ENCODE measurements at places on chromosomes 11 and 22.

DNA sequence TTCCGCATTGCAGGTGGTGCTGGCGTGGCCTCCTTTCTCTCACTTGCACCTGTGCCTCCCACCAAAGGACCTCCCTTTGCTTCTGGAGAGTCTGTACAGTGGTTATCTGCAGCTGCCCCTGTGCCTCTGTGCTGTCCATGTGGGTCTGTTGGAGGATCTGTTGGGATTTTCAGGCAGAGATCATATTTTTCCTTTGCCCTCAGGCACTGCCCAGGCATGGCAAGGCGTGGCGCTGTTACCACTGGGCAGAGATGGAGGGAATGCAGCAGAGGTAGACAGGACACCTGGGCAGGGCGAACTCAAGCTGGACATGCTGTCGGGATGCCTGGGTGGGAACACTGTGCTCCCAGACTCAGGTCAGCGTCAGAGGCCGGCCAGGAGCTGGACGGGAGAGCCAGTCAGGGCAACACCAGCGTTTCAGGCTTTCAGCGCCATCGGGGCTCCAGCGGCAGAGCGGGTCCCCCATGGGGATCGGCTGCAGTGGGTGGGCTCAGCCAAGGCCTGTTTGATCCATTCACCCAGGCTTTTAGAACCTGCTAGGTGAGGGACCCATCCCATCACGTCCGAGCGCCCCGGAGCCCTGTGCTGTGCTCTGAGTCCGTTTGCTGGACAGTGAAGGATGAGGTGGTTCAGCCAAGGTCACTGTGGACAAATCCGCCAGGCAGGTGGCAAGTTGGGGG lies 718.9 kb downstream of the BRD1 start:
- peaks cover 12% of the 10 kb centered on the region for H3K27me3 ChIP-seq
- DNase-seq = no peak
- no peak overlapping the region for H3K27ac ChIP-seq
- H3K4me1 ChIP-seq = no peaks in the 10 kb centered on the region

GRCh38 chr11:3178349-3178748 lies 13.2 kb upstream of the OSBPL5 start:
- no peak overlapping the region for H3K27ac ChIP-seq
- no peak overlapping the region for H3K4me3 ChIP-seq
- H3K36me3 ChIP-seq = peaks cover 1% of the 10 kb centered on the region
- peaks cover 6% of the 10 kb centered on the region for H3K27me3 ChIP-seq

- peaks cover 74% of the 10 kb centered on the region for H3K27me3 ChIP-seq
- no peak for DNase-seq
- no peak overlapping the region for H3K4me3 ChIP-seq
- H3K36me3 ChIP-seq = peaks cover 7% of the 10 kb centered on the region
- H3K4me1 ChIP-seq = no peaks in the 10 kb centered on the region
Measured at GRCh38 chr22:49737101-49737551, 90.5 kb downstream of the BRD1 start.

GRCh38 chr22:23773483-23774113 lies 949 bp downstream of the MMP11 start:
- H3K4me1 ChIP-seq = peaks cover 32% of the 10 kb centered on the region
- DNase-seq = no peak
- no peaks in the 10 kb centered on the region for H3K27me3 ChIP-seq
- H3K36me3 ChIP-seq = no peaks in the 10 kb centered on the region

- no peaks in the 10 kb centered on the region for H3K36me3 ChIP-seq
- DNase-seq = peak; percentile 39
- peak overlapping the region; percentile 42 for H3K27ac ChIP-seq
- H3K4me1 ChIP-seq = peaks cover 47% of the 10 kb centered on the region
- H3K4me3 ChIP-seq = no peak overlapping the region
Measured at GRCh38 chr11:45105233-45105983, 41.0 kb upstream of the PRDM11 start.

DNA sequence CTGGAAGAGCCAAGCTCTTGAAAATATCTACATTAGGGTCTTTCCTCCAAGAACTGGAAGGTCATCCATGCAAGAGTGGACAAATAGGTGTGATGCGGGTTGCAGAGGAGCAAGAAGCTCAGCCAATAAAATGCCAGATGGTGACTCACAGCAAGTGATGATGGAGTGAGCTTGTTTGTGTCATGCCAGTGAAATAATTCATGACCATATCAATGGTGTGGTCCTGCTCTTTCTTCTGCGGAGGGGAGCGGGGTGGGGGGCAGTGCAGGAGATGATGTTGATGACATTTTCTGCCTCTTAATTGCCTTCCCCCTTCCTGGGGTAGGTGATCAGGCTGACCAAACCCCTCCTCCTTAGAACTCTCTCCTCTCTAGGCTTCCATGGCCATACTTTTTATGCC lies 118.5 kb upstream of the TIMP3 start:
- H3K4me1 ChIP-seq = no peaks in the 10 kb centered on the region
- H3K4me3 ChIP-seq = no peak overlapping the region
- peaks cover 28% of the 10 kb centered on the region for H3K27me3 ChIP-seq
- no peak overlapping the region for H3K27ac ChIP-seq
- DNase-seq = no peak
- no peaks in the 10 kb centered on the region for H3K36me3 ChIP-seq

DNA sequence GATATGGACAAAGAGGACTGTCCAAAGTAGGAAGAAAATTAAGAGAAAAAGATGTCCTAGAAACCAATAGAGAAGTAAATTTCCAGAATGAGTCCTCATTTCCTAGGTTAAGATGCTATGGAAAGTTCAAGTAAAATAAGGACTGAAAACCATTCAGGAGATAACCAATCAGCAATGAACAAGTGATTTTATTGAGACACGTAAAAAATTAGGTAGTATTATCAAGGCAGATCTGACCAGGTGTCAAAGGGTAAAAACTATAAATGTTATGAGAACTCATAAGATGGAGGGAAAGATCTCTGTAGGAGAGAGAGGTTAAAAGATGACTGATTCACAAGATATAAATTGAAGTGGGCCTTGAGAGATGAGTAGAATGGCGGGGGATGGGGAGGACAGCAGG lies 50.2 kb downstream of the SPATA19 start:
- no peak for DNase-seq
- H3K27ac ChIP-seq = no peak overlapping the region
- H3K36me3 ChIP-seq = no peaks in the 10 kb centered on the region
- H3K4me3 ChIP-seq = no peak overlapping the region
- no peaks in the 10 kb centered on the region for H3K4me1 ChIP-seq

GRCh38 chr22:23047742-23048141 lies 22.6 kb upstream of the GNAZ start:
- no peaks in the 10 kb centered on the region for H3K27me3 ChIP-seq
- H3K27ac ChIP-seq = no peak overlapping the region
- no peak for DNase-seq
- no peak overlapping the region for H3K4me3 ChIP-seq

- peak within 1 kb of the TSS; percentile 37 for H3K4me3 ChIP-seq
- H3K4me1 ChIP-seq = peaks cover 15% of the 10 kb centered on the region
- no peak for DNase-seq
Measured at GRCh38 chr11:119422809-119423508, at the start of gene THY1. TSS of gene THY1 (minus strand) at chr11:119423172. CDS start at chr11:119420905, 2,267 bp downstream.

Measured in stimulated activated naive B cell treated with anti-CD40 and anti-IgM and Interleukin-4, amounts not matched to agents 10 μg/mL and 1 μg/mL and 100 μg/mL, for 72 hours (primary cell).